CD8-positive, alpha-beta memory T cell (primary cell): ENCODE measurements at places on chromosomes 13 and 19.
A peak's percentile ranks its signal among the peaks of the same experiment; 100 is the strongest.

- no peak for DNase-seq
These were observed 6.3 kb downstream of the NHLRC3 start for GRCh38 chr13:39044536-39044935.

DNA sequence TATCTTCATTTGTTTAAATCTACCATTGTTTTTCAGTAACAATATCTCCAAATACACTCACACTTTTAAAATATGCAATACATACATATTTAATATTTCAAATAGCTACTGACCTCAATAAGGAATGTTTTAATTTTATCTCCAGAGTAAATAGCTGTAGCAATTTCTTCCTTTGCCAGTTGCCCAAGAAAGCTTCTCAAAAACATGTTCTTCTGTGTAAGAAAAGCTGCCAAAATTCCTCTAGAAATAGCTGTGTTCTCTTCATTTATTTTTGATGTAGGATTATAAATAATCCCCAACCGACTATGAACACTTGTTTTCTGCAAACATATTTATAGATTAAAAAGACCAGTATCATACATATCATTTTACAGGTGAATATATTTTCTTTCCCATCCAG, 150.5 kb downstream of the UGGT2 start:
- DNase-seq = no peak

DNA sequence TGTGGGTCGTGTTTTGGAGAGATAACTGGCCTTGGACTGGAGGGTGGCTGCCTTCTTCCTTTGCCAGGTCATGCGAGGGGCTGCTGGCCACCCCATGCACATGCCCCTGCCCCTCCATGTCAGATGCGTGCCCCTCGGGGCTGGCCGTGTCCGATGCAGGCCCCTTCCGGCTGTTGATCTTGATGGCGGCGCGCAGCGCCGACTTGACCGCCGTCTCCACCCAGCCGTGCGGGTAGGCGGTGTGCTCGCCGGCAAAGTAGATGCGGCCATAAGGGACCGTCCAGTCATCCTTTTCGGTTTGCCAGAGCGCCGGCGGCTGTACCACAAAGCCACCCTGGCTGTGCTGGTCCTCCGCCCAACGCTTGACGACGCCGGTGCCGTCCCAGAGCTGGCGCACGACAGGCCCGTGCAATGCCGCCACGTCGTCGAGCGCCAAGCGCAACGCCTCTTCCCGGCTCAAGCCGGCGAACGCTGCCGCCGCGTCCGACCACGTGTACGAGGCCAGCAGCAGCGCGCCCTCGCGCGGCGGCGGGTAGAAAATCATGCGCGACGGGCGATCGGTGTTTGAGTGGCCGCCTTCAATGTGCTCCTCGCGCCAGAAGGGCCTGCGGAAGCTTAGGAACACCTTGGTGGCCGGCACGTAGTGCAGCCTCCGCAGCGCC, 6.9 kb downstream of the IL4I1 start:
- peak; percentile 76 for DNase-seq

- DNase-seq = no peak
These were observed 14.0 kb downstream of the RPL36 start for GRCh38 chr19:5703819-5704818.

DNA sequence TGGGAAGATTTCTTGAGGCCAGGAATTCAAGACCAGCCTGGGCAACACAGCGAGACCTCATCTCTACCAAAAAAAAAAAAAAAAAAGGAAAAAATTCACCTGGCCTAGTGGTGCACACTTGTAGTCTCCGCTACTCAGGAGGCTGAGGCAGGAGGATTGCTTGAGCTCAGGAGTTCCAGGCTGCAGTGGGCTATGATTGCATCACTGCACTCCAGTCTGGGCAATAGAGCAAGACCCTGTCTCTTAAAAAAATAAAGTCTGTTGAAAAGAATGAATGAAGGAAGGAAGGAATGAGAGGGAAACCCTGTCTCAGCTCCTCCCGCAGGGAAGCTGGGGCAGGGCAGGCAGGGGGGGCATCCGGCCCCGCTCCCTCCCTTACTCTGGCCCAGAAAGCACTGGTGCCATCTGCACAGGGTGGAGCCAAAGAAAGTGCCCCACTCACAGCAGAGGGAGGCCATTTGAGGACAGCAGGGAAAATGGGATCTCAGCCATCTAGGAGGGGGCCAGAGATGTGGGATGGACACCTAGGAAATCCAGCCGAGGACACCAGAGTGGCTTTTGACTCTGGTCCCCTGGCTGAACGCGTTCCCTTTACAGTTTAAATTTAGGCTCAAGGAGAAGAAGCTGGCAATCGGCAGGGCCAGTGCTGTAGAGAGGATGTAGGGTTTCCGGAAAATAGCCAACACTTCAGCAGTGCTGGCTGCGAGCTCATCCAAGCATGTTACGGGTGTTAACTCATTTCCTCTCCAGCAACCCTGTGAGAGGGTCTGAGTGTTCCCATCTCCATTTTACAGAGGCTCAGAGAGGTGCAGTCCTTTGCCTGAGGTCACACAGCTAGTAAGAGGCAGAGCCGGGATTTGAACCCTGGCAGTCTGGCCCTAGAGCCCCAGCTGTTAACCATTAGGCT, 3.6 kb upstream of the HPN start:
- DNase-seq = no peak

DNA sequence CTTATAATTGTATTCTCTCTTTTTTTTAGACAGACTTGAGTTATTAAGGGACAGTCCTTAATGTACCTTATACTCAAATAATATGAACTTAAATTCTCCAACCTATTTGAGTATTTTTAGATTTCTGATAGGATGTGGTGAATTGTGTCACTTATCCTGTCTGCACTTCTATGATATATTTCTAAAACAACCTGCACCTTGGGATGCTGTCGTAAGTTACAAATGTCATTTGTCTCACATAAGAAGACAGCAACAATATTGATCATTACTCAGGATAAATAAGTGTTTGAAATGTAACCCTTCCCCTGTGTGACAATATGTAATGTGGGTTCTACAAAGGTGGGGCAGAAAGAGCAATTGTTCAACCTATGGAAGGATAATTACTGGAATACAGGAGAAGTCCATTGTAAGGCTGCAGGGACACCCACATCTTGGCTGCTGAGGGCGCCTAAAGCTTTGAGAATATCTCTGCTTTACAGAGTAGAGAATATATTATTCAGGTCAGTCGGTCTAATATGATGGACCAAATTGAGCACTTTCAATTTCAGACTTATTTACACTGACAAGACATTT, 236.9 kb upstream of the PRR20A start:
- DNase-seq = no peak

- no peak for DNase-seq
These were observed 407.3 kb downstream of the DACH1 start for GRCh38 chr13:71459708-71460107.

DNA sequence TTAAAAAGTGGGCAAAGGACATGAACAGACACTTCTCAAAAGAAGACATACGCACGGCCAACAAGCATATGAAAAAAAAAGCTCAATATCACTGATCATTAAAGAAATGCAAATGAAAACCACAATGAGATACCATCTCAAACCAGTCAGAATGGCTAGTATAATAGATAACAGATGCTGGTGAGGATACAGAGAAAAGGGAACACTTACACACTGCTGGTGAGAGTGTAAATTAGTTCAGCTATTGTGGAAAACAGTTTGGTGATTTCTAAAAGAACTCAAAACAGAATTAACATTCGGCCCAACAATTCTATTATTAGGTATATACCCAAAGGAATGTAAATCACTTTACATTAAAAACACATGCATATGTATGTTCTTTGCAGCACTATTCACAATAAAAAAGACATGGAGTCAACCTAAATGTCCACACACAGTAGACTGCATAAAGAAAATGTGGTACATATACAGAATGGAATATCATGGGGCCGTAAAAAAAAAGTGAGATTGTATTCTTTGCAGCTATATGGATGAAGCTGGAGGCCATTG, 1569.0 kb downstream of the OLFM4 start:
- no peak for DNase-seq

- no peak for DNase-seq
These were observed 17.3 kb upstream of the KDM4B start for GRCh38 chr19:4951656-4952055.

- no peak for DNase-seq
These were observed 6.0 kb downstream of the SYCE2 start for GRCh38 chr19:12913011-12913561.

- no peak for DNase-seq
These were observed 796.3 kb upstream of the SLC10A2 start for GRCh38 chr13:103862525-103862924.

DNA sequence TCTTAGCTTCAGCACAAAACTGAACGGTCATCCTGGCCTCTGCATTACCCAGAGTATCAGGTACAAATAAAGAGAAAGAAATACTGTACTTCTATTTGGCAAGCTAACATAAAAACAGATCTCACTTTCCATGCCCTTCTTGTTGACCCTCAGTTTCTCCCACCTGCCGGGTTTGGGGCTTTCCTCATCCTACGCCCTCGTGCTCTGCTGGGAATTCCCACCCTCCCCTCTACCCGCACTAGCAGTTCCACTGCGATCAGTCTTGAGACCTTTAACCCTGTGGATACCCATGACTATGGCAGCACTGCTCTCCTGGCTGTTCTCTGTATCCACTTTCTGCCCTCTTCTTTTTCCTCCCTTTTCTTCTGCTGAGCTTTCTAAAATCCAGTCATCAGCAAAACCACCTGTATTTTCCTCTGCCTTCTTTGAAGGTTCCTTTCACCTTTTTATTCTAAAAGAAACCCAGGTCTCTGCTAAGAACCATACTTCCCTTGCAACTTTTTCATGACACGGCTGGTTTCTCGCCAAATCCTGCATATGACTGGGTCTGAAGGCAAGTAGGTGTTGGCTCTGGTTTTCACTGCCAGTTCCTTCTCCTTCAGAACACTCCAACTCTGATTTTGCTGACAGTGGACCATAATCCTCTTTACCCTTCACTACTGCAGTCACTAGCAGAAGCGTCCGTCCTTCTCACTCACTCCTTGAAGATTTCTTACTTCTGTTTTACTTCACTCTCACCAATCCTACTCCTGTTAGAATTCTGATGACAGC, 99.4 kb downstream of the MIPEP start:
- no peak for DNase-seq

DNA sequence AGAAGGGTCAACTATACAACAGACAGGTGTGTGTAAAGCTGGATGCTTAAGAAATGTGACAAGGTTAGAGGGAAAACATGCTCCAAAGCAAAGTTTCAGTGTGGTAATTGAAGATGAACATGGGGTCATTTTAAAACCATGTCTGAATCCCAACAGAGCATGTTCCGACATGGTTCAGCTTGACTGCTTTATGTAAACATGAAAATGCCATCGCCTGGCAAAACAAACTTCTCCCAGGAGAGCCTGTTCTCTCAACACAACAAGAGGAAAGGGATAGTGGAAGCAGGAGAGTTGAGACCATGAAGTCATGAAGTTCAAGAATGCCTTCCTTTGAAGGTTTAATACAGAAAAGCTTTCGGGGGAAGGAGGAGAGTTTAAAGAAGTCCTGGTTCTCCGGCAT, 85.8 kb downstream of the EPSTI1 start:
- no peak for DNase-seq

DNA sequence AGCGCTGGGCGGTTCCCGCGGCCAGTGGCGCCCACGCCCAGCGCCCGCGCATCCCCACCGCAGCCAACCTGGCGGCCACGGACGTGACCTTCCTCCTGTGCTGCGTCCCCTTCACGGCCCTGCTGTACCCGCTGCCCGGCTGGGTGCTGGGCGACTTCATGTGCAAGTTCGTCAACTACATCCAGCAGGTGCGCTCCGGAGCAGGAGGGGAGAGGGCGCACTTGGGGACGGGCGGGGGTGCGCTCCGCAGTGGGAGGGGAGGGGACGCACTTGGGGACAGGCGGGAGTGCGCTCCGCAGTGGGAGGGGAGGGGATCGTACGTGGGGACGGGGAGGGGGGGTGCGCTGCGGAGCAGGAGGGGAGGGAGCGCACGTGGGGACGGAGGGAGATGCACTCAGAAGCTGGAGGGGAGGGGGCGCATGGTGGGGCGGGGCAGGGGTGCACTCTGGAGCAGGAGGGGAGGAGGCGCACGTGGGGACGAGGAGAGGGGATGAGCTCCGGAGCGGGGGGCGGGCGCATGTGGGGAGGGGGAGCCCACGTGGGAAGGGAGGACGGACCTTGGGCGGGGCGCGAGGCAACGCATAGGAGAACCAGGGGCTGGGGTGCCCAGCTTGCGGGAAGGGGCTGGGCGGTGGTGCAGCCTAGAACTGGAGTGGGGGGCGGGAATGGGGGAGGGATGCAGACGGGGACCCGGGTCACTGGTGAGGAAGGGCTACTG, 1.5 kb downstream of the KISS1R start:
- DNase-seq = no peak

DNA sequence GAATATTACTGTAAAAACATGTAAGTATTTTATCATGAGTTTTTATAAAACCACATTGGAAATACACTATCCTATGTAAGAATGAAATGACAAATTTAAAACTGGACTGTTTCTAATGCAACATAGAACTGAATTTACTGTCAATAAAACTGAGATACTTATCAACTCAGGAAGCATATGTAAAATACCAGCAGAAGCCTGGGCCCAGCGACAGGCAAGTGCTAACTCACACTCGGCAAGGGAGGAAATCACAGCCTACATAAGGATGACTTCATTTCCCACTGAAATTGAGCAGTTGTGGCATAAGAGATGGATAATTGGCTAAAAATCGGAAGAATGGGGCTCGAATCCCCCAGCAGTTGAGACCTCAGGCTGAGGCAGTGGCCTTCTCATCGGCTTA, 12.1 kb downstream of the PROZ start:
- no peak for DNase-seq

GRCh38 chr13:73519396-73520116, 460.8 kb downstream of the KLF5 start:
- no peak for DNase-seq

GRCh38 chr13:67343777-67344176, 113.6 kb upstream of the PCDH9 start:
- DNase-seq = no peak

GRCh38 chr13:105035092-105035491, 1500.4 kb downstream of the EFNB2 start:
- no peak for DNase-seq

- no peak for DNase-seq
These were observed 61.4 kb downstream of the STARD13 start for GRCh38 chr13:33224191-33224590.

DNA sequence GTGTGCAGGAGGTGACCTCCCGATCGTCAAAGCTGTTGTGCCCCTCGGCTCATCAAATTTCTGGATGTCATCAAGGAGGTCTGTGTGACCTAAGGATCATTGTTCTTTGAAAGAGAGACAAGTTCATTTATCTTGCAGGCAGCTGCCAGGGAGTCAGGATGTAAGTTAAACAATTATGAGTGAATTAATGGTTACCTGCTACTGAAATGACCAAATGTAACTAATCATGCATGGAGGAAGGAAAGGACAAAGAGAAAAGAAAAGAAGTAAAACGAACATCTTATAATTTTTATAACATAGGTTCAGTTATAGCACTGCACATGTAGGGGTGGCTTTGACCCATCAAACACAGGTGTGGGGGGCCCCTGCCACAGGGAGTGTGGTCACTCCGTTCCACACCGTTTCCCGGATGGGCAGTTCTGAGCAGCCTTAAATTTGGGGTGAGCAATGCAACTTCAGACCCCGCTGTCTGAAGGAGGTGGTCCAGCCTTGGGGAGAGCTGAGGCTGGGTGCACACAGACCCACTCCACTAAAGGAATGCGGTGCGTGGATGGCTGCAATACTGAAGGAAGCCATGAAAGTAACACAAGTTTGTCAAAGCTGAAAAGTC, 5.3 kb downstream of the CD22 start:
- no peak for DNase-seq
